ENCODE measurements at places on chromosomes 2 and 18.

GRCh38 chr2:69931832-69932595 lies 17.1 kb downstream of the MXD1 start:
- DNase-seq = no peak

DNA sequence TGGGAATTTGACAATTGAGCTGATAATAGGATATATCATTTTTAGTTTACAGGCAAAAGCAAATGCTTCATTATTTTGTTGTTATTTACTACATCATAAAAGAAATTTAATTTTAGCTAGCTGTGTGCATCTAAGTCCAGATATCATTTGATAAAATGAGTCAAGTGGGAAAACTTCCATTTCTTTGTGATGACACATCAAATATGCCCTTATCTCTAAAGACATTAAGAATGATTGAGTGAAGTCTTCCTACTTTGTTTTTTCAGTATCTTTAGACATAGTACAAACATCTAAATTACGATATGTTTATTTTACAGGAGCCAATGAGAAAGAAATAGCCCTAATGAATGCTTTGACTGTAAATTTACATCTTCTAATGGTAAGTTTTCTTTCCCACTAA lies 77.0 kb downstream of the KYNU start:
- DNase-seq = no peak

DNA sequence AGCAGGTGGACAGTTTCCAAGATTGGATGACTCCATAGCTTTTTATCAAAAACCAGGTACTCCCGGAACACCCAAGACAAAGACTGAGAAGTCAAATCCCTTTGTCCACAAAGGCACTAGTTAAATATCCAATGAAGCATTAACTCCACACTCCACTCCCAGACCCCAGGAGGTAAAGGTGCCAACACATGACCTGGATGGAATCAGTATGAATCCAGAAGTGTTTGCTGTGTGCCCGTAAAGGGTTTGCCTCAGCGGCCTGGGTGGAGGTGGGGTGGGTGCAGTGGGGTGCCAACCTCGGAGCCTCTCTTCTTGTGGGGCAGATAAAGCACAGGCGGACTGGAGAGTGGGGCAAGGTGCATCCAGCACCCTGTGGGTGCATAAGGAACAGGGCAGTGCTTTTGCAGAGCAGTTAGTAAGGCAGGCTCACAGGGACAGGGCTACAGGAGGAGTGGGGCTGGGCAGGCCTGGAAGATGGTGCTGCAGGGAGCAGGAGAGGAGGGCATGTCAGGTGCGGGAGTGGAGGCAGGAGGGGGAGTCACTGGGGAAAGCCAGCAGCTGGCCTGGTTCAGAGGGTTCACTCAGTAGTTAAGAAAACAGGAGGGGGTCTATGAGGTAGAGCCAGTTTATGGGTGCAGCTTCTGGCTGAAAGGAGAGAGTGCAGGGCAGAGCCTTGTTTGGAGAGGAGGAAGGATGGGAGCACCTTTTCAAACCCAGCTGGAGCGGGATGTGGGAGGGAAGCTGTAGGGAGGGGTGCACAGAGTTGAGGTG lies 208.4 kb upstream of the SMAD2 start:
- no peak for DNase-seq

- DNase-seq = no peak
Observed at GRCh38 chr18:8847066-8847755, 141.9 kb downstream of the MTCL1 start.

- no peak for DNase-seq
Observed at GRCh38 chr2:230814616-230815015, 50.1 kb upstream of the ITM2C start.
